ENCODE measurements at places on chromosomes 6 and 20. TPM values are rescaled to one million over a fixed set of nuclear protein-coding genes. Genes with fewer than 3 reads are reported as not detected.

DNA sequence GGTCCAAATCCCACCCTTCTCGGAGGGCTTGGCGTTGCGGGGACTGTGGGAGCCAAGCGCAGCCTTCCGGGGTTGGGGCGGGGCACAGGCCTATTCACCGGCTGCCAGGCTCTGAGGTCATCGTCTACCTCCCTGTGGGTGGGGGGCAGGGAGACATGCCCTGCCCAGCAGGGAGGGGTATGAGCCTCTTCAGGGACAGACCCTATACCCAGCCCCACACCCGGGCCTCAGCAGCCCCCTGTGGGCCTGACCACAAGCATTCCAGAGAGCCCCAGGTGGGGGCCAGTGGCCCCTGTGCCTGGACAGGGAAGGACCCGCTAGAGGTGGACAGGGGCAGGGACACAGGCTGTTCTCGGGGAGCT, 11.6 kb downstream of the LAMA5 start:
- DNase-seq = peak; percentile 81

- DNase-seq = peak; percentile 51
These were observed 66.0 kb upstream of the UTRN start for GRCh38 chr6:144219056-144219685.

DNA sequence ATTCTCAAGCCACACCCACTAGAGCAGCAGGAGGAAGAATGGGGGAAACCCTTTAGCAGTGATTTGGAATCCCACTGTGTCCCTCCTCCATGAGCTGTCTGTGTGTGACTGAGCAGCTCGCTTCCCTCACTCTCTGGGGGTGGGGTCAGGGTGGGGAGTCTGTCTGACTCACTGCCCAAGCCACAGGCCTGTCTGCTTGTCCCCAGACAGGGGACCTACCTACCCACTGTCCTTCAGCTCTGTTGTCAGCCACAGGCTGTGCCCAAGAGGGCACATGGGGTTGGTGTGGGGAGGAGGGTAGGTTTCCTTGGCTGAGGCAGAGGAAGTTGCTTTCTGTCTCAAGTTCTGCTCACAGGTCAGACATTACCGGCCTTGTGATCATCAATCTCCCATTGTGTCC, 127.0 kb downstream of the MAFB start:
- DNase-seq = peak; percentile 79

DNA sequence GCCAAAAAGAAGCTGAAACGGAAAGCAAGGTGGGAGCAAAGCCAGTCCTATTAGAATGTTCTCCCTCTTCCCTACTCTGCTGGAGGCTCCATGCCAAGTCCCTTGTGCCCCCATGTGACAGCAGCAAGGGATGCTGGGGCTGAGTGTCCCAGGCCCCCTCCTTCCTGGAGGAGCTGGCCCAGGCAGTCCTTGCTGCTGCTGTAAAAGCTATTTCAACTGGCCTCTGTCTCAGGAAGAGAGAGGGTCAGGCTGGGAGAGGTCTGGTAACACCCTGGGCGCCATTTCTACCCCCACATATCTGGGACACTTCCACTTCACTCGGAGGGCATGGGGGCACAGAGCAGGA, 25.0 kb downstream of the TTBK1 start:
- no peak for DNase-seq

The TINAG gene
- total RNA-seq = not detected

DNA sequence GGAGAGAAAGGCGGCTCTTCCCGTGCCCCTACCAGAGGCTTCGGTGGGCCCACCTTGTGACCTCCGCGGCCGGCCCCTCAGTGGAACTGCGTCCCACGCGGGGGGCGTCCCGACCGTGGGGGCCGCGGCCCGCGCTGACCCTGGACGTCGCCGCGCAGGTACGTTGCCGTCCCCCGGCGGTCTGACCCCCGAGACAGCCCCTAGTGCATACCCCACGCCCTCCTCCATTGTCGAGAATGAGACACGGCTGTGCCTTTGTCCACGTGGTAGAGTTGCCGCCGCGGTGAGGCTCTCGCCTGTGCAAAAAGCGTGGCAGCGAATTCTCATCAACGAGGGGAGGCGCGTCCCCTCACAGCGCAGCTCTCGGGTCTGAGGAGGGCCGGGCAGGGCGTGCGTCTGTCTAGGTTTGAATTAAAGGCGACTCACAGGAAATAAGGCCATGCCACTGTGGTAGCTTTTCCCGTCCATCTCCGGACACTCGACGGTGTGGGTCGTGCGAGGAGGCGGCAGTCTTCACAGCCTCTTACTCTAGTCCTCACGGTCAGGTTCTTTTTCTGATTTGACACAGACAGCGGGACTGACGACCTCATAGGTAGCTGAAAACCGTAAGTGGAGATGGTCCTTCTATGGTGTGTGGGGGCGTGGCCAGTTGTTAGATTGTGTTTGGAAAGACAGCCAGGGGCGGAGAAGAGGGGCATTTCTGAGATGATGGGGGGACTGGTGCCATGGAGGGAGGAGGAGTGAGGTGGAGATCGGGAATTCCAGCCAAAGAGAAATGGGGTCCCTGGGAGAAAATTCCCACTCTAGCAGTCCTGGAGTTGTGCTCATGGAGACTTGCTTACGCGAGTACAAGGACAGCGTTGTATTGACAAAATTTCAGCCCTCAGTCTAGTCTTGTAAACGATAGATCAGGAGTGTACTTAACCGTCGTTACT, 580 bp downstream of the NXT1 start:
- peak; percentile 45 for DNase-seq

The MCHR2 gene
- not detected for total RNA-seq
